ENCODE measurements at places on chromosomes 3 and 15.

DNA sequence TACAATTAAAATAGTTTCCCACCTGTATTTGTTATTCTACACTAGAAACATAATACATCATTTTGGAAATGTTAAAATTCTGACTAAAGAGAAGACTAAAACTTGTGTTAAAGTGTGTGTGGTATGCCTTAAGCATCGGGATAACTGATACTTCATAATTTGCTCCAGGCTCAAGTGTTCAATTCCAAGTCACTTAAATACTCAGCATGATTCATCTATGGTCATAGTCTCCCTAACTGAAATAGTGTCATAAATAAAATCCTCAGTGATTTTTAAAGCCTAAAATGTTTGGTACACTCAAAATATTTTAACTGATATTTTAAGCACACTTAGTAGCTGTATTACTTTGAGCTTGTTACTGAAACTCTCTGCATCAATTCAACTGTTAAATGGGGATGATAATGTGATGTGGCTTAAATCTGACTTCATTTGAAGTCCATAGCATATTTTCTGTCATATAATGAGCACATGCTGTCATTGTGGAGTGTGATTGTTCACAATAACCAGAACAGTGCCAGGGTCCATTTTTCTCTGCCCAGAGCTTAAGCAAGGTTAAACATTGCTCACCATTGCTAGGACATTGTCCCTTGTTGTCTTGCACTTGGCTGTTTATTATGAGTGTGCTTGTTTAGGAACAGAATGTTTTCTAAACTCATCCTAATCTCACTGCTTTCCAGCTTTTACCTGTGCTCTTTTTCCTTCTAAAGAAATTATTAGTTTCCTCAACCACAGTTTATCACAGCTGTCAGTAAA is 122.2 kb downstream of the KLHL25 start:
- no peak for DNase-seq

DNA sequence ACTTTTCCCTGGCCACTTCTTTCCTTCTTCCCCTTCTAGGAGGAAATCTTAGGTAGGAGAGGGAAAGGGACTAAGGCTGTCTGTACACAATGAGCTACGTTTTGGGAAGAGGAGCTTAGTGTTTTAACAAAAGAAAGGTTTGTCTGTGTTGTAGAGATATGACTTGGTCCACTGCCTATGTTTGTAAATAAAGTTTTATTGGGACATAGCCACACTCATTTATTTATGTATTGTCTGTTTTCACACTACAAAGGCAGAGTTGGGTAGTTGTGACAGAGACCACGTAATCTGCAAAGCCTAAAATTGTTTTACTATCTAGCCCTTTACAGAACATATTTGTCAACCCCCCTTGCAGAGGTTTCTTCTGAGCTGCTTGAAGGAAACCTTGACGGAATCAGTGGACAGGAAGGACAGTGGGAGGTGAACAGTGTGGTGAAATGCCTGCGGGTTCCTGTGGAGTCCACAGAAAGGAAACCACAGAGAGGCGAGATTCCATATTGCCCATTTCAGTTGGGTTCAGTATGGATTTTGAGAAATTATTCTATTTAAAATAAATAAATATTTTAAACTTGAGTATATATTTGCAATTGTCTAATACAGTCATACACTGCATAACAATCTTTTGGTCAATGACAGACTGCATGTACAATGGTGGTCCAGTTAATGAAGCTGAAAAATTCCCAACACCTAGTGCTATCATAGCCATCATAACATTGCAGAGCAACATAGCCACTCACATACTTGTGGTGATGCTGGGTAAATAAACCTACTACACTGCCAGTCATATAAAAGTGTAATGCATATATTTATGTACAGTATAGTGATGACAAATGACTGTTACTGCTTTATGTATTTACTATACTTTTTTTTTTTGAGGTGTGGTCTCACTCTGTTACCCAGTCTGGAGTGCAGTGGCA is 157.9 kb upstream of the NUDT16 start:
- DNase-seq: no peak

- no peak for DNase-seq
These were observed 894 bp downstream of the TUSC2 start for GRCh38 chr3:50327129-50327528.

- DNase-seq: no peak
These were observed 186.6 kb downstream of the TIGIT start for GRCh38 chr3:114480442-114480841.

DNA sequence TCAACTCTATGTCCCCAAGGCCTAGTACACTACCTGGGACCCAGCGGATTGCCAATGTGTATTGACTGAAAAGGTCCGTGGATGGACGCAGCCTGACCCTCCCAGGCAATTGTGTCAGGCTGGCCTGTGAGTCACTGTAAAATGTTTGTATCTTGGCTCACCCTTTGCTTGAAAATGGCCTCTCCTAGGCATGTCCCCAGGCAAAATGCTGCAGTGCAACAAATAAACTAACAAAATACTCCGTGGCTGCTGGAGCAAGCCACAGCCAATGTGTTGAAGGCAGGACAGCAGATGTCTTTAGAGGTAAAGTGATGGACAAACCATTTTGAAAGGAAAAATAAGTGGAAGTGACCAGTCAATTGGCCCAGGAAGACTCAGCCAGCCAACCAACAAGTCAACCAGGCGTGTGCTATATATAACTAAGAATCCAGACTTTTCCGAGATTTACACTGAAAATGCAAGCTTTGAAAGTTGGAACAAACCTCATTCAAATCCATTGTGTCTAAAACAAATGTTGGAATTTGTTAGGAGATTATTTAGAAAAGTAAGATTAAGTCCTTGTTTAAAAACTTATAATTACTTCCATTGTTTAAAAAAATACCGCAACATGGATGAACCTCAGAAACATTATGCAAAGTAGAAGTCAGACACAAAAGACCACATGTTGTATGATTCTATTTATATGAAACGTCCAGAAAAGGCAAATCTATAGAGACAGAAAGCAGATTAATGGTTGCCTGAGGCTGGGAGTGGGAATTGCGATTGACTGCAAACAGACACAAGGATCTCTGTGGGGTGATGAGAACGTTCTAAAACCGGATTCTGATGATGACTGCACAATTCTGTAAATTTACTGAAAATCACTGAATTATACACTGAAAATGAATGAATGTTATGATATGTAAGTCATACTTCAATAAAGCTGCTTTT is 191.2 kb downstream of the TLE3 start:
- no peak for DNase-seq

GRCh38 chr15:40088929-40089755 is 19.5 kb downstream of the BMF start:
- DNase-seq: no peak

DNA sequence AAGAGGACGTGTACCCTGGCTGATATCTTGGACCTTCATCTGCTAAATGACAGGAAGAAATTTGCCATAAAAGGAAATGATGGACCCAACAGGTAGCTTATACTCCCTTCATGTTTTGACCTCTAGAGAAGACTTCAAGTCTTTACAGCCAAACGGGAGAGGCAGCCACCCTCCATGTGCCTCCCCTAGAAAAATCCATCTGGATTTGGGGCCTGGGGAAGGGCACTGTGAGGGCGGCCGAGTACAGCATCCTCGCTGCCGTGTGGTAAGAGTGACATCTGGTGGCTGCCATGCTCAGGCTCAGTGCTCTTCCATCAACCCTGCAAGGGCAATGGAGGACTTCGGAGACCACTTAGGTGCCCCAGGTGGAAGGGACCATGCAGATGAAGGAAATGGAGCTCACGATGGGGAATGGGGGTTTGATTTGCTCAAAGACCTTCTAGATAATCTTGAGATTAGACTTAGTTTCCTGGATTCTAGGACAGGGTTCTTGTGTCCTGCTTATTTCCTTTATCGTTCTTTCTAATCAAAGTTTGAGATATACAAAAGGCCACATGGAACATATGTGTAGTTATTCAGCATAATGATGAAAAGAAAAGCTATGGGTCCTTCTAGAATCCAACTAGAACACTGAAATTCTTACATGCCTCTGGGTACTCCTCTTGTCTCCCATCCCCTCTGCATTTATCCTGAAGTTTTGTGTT is 44.4 kb downstream of the AQP9 start:
- no peak for DNase-seq

Measured in stimulated activated CD8-positive, alpha-beta memory T cell treated with anti-CD3 and anti-CD28 coated beads, Interleukin-12 subunit alpha, Interleukin-12 subunit beta, amount 100 ng/mL, for 4 hours (primary cell).